Stimulated activated CD4-positive, alpha-beta T cell treated with anti-CD3 and anti-CD28 coated beads, Interleukin-15, amount 100 ng/mL, for 1 hour (primary cell): ENCODE measurements at places on chromosomes 4 and X.

- no peak for DNase-seq
These were observed 340.9 kb downstream of the CENPC start for GRCh38 chr4:67204441-67204840.

GRCh38 chrX:78452356-78452755 is 124.9 kb upstream of the CYSLTR1 start:
- DNase-seq: no peak

DNA sequence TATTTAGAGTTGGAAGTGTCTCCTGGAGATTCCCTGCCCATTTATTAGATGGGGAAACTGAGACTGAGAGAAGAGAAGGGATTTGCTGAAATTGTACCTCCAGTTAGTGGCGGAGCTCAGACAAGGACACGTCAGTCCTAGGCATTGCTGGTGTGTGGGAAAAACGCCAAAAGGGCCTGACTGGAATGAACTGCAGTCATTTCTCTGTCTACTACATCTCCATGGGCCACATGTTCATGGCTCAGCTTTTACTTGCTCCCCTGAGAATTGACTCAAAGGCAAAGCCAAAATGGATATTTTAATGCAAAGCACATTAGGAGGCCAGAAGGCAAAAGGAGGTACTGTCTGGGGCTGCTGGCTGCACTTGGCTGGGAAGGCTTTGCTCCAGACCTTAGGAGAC is 3.9 kb downstream of the TFDP3 start:
- DNase-seq: no peak

DNA sequence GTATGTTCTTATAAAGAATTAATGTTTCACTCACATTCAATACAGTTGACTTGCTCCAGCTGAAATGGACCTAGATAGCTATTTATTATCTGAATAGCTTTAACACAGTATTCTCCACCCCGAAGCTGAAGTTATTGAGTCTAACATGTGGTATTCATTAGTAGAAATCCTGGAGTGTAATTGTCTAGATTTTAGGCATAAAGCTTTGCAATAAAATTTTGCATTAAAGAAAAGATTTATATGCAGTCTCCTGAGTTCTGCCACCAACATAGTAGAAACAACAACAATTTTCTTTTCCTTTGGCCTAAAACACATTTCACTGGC is 90.2 kb upstream of the DCLK2 start:
- no peak for DNase-seq

GRCh38 chr4:179989975-179990374 is 2253.2 kb upstream of the TENM3 start:
- DNase-seq: no peak

DNA sequence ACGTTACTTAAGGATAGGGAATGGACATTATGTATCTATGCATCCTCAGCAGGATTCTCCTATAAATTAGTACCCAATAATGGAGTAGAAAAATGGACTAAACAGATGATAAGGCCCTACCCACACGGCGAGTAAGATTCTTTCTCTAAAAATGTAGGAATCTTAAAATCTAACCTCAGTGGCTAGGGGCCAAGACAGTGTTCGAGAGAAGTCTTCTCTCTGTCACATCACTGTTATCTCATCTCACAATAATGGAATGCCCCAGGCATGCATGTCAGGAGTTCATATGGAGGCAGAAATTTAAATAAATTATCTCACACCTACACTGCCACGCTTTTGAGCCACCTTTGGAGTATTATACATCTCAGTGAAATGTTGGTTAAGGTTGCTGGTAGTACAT is 132.9 kb downstream of the LDB2 start:
- no peak for DNase-seq

GRCh38 chrX:48713847-48714246 is 17.3 kb downstream of the SUV39H1 start:
- DNase-seq: no peak

DNA sequence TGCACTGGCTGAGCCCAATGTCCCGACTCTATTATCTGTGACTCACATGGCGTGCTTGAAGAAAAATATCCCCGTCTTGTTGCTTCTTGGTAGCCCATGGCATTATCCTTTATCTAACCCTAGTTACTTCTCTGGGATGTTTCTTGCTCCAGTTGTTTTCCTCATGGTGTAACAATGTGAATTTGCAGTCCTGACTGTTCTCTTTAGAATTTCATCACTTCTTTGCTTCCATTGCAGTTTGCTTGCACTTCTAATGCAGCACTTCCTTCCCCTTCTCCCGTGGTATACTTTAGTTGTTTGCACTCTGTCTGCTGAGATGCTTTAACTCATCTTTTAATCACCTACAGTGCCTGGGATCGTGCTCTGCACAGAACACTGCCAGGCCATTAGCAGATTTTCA is 126.9 kb downstream of the MAML3 start:
- DNase-seq: no peak

- no peak for DNase-seq
These were observed 132.0 kb upstream of the MED14 start for GRCh38 chrX:40867352-40867751.

DNA sequence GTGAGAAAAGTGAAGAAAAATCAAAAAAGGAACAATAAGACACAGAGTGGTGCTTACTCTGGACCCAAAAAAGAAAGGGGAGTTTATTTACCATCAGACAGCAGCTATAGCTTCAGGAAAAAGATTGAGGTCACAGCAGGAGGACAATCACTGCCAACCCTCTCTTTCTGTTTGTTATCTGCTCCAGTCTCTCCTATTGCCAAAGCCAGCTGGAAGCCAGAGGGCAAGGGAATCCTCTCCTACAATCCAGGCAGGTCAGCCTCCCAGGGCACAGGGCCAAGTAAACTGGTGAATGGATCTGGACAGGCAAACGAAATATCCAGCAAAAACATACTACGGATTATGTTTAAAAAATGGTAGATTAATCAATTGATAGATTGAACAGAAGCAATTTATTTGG is 306.9 kb upstream of the SLIT2 start:
- no peak for DNase-seq
